Thoracic aorta (tissue), 2 donors: ENCODE measurements at places on chromosomes 12 and 14. TPM values are rescaled to one million over a fixed set of nuclear protein-coding genes. Genes with fewer than 3 reads are reported as not detected.

GRCh38 chr12:28750946-28751685 is 398.0 kb upstream of the FAR2 start:
- H3K36me3 ChIP-seq: no peaks in the 10 kb centered on the region
- no peak for DNase-seq
- H3K4me1 ChIP-seq: no peaks in the 10 kb centered on the region
- H3K27ac ChIP-seq: no peak overlapping the region
- no peak overlapping the region for H3K4me3 ChIP-seq

DNA sequence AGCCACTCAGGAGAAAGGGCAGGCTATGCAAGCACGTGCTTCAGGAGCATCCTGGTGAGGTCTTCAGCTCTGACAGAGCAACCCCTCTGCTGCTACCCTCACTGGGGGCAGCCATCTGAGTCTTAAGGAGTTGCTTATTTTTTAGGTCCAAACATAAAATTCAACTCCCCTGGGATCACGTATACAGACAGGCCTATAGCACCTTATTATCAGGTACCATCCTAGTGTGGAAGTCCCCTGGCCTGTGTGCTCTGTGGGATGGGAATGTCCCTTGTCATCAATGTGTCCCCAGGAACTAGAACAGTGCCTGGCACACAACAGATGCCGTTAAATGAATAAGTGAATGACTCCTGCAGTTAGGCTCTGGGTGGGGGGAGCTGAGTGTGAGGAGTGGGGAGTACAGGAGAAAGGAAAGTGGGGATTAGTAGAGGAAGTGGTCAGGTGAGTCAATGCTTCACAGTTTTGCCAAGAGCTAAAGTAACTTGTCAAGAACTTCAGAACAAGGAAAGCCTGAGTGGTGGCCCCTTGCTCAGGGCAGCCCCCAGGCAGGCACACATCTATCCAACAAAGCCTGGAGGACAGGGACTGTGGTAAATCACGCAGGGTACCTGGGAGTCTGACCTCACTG is 33.5 kb downstream of the DAD1 start:
- H3K4me3 ChIP-seq: no peak overlapping the region
- no peak overlapping the region for H3K27ac ChIP-seq
- peaks cover 4% of the 10 kb centered on the region for H3K4me1 ChIP-seq
- no peaks in the 10 kb centered on the region for H3K27me3 ChIP-seq

GRCh38 chr12:118625050-118625675 is 248.8 kb downstream of the SUDS3 start:
- no peaks in the 10 kb centered on the region for H3K36me3 ChIP-seq
- no peak overlapping the region for H3K27ac ChIP-seq
- no peak overlapping the region for H3K4me3 ChIP-seq
- DNase-seq: no peak
- H3K4me1 ChIP-seq: no peaks in the 10 kb centered on the region
- H3K27me3 ChIP-seq: no peaks in the 10 kb centered on the region

SPSB2 gene
- total RNA-seq: 9.2 TPM

- DNase-seq: no peak
- no peak overlapping the region for H3K27ac ChIP-seq
- no peaks in the 10 kb centered on the region for H3K4me1 ChIP-seq
- H3K4me3 ChIP-seq: no peak overlapping the region
Measured at GRCh38 chr12:33427071-33427470, 12.5 kb downstream of the SYT10 start.

DNA sequence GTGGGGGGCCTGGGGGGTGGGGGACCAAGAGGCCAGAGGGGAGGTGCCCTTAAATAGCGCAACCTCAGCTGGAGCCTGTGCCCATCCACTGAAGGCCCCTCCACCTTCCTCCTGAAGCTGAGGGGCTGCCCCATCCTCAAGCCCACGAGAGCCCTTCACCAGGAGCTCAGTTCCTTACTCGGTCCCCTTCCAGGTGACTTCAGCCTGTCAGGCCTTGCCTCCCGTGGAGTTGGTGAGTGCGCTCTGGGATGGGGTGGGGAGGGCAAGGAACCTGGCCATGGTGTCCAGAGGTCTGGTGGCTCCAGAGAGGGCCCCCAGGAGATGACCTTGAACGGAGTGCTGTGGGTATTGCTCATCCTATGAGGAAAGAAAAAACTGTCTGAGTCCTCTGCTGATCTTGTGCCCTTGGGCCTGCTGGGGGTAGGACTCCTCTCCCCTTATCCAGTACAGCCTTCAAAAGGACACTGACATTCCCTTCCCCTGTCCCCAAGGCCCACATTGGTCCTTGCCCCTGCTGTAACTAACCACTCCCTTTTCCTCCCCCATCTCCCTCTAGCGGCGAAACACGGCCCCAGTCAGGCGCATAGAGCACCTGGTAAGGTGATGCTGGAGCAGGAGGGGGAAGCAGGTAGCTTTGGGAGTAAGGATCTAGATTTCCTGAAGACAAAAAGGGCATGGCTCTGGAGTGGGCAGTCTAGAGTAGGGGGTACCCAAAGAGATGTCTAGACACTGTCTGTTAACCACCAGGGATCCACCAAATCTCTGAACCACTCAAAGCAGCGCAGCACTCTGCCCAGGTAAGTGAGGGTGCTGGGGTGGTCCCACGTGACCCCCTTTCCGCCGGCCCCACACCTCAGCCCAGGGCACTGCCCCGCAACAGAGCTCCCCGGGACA is 3.6 kb downstream of the TNS2 start:
- no peak for DNase-seq
- H3K36me3 ChIP-seq: peaks cover 38% of the 10 kb centered on the region
- peak overlapping the region; percentile 78 for H3K4me3 ChIP-seq
- H3K27ac ChIP-seq: peak overlapping the region; percentile 83
- H3K27me3 ChIP-seq: no peaks in the 10 kb centered on the region
- H3K4me1 ChIP-seq: peaks cover 38% of the 10 kb centered on the region

SYNE3 gene
- 43.4 TPM for total RNA-seq
